ENCODE measurements at places on chromosomes 16 and 17. TPM values are rescaled to one million over a fixed set of nuclear protein-coding genes. Genes with fewer than 3 reads are reported as not detected.

The DPEP1 gene
- total RNA-seq, result not detected

The JUP gene
- total RNA-seq, result 150 TPM

The CCR7 gene
- total RNA-seq, result 0.32 TPM

The CD68 gene
- 11.4 TPM for total RNA-seq

The GTF3C1 gene
- total RNA-seq, result 66.3 TPM

The CD300A gene
- 2.6 TPM for total RNA-seq

The HOXB1 gene
- total RNA-seq, result not detected

The CSF3 gene
- not detected for total RNA-seq

The C17orf113 gene
- total RNA-seq, result 0.43 TPM

The REXO5 gene
- total RNA-seq, result 3.0 TPM

The MED9 gene
- 30.5 TPM for total RNA-seq

The AOC2 gene
- 0.89 TPM for total RNA-seq

The MED1 gene
- total RNA-seq, result 24.2 TPM

The KRTAP4-4 gene
- total RNA-seq, result not detected

The NLGN2 gene
- 11.0 TPM for total RNA-seq

The OTOP3 gene
- not detected for total RNA-seq

The PDE6G gene
- not detected for total RNA-seq

The LITAF gene
- 40.5 TPM for total RNA-seq

The SLC38A8 gene
- not detected for total RNA-seq

The KRT27 gene
- total RNA-seq, result not detected

The CNGB1 gene
- not detected for total RNA-seq

The ZACN gene
- not detected for total RNA-seq

The ZC3H7A gene
- 33.4 TPM for total RNA-seq

The CCL2 gene
- 42.3 TPM for total RNA-seq

The PROCA1 gene
- total RNA-seq, result 2.0 TPM

The CLEC16A gene
- 28.4 TPM for total RNA-seq

The QRICH2 gene
- total RNA-seq, result 1.8 TPM

The ZNF385C gene
- total RNA-seq, result 0.13 TPM

The STX1B gene
- 1.6 TPM for total RNA-seq

The CFAP52 gene
- not detected for total RNA-seq

The IKZF3 gene
- total RNA-seq, result 0.51 TPM

The SYNGR3 gene
- total RNA-seq, result 1.8 TPM

The MYL11 gene
- total RNA-seq, result 0.59 TPM

The KRTAP9-4 gene
- total RNA-seq, result not detected

The KRT14 gene
- total RNA-seq, result not detected

The CHCT1 gene
- total RNA-seq, result not detected

The KRT25 gene
- not detected for total RNA-seq

The KRTAP9-8 gene
- total RNA-seq, result not detected

The WNT9B gene
- total RNA-seq, result 0.62 TPM

The RBFOX1 gene
- 27.1 TPM for total RNA-seq

The LCAT gene
- 29.8 TPM for total RNA-seq
